ENCODE measurements at places on chromosomes 4 and X.

DNA sequence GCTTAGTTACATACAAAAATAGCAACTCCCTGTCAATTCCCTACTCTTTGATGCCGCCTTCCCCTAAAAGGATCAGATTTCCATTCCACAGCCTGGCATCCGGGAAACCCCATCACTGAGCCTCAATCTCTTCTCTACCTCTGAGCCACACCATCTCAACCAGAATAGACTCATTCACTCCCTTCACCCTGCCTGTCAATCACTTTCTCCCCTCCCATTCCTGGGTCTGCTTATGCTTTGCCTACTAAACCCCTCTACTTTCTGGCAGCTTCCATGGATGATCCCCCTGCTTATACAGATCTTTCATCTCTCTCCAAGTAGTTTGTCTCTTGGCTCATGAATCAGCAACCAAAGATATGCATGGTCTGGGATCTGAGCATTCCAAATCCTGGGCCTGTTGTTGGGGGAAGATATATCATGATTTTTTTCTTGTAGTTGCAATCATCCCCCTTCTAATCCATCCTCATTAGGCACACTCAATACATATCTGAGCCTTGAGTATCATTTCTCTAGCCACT is 2.6 kb downstream of the AMER1 start:
- no peak for DNase-seq

GRCh38 chr4:653080-653821 is 20.8 kb downstream of the ATP5ME start:
- no peak for DNase-seq

DNA sequence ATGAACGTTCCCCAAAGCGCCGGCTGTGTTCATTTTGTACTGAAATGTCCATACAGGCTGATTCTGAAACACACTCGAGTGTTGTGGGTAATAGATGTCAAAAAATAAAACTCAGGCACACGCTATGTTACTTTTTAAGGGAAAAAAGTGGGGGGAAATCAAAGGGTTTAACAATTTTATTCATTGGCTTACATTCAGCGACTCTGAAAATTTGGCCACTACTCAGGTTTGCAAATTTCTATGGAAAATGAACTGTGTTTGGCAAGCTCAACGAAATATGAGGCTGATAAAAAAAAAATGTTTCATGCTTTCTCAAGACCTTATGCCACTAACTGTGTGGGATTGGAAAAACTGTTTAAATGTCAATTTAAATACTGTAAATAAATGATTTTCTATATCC is 18.5 kb downstream of the AMELX start:
- DNase-seq, result no peak

DNA sequence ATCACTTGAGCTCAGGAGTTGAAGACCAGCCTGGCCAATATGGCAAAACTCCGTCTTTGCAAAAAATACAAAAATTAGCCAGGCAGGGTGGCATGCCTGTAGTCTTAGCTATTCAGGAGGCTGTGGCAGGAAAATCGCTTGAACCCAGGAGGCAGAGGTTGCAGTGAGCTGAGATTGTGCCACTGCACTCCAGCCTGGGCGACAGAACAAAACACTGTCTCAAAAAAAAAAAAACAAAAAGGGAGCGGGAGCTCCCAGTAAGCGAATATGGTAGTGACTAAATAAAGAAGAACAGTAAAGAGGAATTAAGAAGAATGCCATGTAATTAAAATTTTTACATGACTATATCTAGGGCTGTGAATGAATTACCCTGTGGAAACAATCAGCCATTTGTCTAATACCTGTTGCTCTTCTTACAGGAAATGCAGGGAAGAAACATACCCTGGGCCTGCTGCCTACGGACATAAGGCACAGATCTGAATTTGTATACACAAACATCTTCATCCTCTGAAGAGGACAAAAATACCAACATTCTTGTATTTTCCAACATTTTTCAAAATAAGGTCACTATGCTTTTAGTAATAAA is 11.4 kb downstream of the WDFY3 start:
- no peak for DNase-seq

GRCh38 chrX:39725928-39726619 is 371.7 kb downstream of the BCOR start:
- DNase-seq, result no peak

DNA sequence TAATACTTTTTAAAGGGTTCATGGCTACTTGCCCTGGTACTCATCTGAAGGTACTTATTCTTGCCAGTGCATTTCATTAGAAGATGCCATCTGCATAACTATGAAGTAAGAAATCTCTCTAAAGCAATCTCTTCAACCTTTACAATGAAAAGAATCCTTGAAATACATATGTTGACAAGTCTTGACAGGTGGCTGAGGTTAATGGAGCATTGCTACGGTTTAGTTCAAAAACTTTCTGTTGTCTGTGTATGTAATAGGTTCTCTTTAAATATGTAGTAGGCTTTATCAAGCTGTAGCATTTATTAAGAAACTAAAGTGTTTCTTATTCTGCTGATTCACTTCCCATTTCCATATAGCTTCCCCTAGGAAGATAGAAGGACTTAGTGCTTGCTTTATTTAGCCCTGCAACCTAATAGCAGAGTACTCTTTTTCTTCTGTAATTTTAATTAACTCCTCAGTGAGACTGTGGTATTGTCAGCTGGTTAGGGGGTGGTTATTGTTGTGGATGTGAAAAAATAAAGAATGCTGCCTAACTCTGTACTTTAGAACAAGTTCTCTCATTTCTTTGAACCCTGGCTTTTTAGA is 39.3 kb downstream of the SLAIN2 start:
- no peak for DNase-seq

DNA sequence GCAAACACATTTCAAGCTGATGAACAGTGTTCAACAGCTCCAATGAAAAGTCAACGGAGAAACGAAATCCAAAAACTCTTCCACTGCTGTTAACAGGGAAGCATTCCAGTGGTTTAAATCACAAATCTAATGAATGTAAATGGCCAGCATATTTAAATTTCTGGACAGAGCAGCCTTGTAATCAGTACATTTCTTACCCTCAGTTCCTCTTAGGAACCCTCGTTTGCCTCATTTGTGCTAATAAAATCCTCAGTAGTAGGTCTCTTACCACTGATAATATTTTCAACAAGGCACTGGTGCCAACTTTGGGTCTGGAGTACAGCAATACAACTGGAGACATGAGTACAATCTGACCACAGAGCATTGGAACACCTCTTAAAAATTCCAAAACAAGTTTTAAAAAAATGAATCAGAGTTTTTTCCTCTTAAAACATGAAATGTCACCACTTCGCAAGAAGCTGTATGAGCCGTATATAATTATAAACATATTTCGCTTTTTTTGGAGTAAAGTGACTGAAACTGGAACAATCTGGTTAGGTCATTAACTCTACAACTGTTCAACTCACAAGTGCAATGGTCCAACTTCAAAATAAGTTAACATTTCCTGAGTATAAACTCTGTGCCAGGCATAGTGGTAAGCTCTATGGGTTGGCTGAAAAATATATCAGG is 211.2 kb downstream of the CPEB2 start:
- no peak for DNase-seq

- DNase-seq, result no peak
These were observed 170.6 kb upstream of the GK2 start for GRCh38 chr4:79578606-79579005.

DNA sequence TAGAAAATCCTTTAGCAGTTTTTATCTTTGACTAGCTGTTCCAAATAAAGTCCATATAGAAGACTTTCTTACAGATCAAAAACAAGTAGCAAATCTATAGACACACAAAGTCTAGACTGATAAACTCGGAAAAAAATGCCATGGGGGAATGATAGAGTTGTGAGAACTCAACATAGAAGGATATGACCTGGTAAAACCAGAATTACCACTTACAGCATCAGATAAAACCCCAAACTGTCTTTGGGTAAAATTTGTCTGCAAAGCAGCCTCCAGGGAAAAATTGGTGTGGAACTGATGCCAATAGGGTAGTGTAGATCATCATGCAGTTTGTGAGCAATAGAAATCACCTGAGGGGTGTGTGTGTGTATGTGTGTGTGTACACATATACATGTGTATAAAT is 579.1 kb downstream of the SPOCK3 start:
- no peak for DNase-seq

GRCh38 chrX:534804-535203 is 95.8 kb upstream of the SHOX start:
- DNase-seq, result no peak

DNA sequence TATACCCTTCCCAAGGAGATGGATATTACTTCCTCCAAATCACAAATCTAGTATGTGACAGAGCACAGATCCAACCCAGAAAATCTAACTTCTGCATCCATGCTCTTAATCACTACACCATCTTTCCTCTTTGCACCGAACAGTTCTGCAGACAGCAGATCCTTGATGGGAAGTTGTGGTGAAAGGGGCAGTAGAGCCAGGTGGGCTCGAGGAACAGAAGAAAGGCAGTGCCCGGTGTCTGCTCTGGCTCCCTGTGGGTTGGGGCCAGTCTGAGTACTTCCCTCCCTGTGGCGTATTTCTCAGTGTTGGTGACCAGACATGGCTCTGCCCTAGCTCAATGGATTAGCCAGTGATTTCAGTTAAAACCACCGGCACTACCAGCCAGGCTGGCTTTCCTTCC is 15.3 kb downstream of the HOPX start:
- DNase-seq, result no peak

DNA sequence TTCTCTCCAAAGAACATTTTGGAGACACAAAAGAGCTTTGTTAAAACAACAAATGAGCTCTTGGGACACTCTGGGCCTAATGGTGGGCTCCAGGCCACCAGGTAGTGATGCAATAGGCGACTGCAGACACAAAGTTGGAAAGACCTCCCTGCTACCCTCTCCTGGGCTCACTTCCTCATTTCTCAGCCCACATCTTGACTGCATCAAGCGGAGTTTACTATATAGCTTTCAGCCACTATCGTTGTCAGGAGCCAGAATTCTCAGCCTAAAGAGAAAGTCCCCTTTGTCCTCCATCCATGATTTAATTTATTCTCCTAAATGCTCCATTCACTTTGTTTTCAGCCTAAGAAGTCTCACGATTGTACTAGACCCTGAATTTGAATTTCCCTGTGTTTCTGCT is 114.9 kb downstream of the EFHC2 start:
- no peak for DNase-seq

- DNase-seq, result no peak
These were observed 145.5 kb upstream of the MAMLD1 start for GRCh38 chrX:150217609-150218008.

DNA sequence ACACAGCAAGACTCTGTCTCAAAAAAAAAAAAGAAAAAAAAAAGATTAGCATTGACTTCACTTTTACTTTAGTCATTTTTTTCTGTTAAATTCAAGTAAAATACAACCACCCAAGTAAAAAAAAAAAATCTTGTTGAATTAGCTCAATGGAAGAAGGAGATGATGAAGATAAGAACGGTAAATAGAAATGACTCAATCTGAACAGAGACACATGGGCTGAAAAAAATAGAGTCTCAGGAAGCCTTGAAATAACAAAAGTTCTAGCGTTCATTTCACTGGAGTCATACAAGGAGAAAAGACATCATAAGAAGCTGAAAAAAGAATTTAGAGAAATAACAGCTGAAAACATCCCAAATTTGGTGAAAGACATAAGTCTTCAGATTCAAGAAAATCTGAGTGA is 75.5 kb downstream of the CASP3 start:
- no peak for DNase-seq

- no peak for DNase-seq
These were observed 523 bp upstream of the BTK start for GRCh38 chrX:101386542-101386885.

Measured in heart right ventricle (tissue), 16 donors.